Epithelial cell of esophagus (primary cell): ENCODE measurements at places on chromosomes 13 and 19.
A peak's percentile ranks its signal among the peaks of the same experiment; 100 is the strongest.

DNA sequence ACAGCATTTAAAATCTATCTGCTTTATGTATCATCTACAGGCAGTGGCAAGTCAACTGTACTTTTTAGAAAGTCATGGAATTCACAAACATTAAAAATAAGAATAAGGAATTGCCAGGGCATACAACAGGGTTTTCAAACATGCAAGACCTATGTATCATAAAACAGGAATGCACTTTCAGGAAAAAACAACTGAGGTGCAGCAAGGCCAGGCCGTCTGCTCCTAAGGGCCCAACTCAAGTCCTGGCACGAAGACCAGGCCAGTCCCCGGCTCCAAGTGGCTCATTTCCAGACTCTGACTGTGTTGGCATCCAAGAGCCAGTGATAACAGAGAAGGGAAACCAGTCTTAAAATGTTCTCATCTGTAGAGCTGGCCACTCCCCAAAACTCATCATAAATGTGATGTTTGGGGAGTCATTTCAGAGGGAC, 7.1 kb downstream of the RFX2 start:
- peak; percentile 100 for DNase-seq

- no peak for DNase-seq
Observed at GRCh38 chr19:47652285-47652684, 43.4 kb downstream of the BICRA start.

GRCh38 chr19:17522988-17523872, 11.8 kb downstream of the PGLS start:
- no peak for DNase-seq

DNA sequence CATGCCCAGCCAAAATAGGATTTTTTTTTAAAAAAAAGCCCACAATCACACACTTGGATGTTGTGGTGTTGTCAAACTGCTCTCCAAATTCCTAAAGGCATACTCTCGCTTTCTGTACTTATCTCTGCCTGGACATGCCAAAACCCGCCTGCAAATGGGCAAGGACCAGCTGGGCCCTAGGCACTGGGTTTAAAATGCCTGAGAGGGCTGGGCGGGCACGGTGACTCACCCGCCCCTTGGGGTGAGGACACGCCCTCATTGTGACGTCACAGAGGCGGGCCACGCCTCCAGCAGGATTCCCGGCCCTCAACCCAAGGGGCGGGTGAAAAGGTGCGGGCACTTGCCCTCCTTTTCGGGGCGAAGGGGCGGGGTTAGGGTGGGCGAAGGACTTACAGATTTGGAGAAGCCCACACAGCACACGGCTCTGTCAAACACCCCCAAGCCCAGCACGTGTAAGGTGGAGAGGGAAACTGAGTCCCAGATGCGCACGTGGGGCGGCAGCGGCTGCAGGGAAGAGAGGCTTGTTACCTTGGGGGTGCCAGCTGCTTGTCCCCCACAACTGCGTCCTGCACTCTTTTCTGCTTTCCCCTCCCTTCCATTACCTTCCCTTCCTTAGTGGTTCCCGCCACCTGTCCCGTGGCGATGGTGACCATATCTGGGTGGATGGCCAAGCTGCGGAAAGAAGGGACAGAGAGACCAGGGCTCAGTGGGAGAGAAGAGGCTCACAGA, 6.6 kb downstream of the EML2 start:
- DNase-seq, result peak; percentile 99

- DNase-seq, result no peak
Observed at GRCh38 chr13:33945477-33945876, 127.5 kb downstream of the RFC3 start.

DNA sequence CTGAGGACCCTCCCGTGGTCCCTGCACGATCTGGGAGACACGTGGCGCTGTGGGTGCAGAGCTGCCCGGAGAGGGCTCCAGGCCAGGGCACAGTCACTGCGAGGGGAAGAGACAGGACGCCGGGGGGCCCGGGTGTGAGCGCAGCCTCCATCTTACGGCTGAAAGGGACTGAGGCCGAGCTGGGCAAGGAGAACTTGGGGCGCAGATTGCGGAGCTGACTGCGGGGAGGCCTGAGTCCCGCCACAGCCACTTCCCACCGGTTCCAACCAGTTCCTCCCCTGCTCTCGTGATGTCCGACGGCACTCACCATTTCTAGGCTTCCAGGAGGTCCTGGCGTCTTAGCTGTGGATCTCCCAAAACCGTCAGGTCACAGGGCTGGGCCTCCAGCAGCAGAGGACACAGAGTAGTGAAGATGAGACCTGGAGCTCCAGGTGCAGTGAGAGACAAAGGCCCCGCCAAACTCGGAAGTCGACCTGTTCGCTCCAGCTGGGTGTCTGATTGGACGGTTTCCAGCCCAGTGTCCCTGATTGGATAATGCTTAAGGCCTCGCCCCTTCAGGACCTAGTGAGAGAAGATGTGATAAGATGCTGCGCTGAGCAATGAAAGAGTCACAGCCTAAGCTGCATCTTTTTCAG, 4.8 kb upstream of the ZNF253 start:
- peak; percentile 2 for DNase-seq

DNA sequence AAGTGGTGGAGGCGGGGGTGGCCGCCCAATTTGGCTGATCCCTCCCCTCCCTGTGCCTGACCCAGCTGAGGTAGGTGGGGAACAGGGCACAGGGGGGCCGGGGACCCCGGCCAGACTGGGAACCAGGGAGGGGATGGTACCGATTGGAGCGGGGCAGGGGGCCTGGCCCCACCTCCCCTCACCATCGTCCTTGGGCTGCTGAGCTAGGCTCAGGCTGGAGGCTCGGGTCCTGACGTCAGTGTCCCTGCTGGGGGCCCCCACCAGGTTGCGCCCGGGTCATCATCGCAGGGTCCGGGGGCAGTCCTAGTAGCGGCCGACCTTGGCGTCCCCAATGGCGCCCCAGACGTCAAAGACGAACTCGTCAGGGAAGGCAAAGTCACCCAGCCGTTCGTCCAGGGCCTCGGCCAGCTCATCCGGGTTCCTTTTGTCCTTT, 3.0 kb upstream of the PTGER1 start:
- no peak for DNase-seq

DNA sequence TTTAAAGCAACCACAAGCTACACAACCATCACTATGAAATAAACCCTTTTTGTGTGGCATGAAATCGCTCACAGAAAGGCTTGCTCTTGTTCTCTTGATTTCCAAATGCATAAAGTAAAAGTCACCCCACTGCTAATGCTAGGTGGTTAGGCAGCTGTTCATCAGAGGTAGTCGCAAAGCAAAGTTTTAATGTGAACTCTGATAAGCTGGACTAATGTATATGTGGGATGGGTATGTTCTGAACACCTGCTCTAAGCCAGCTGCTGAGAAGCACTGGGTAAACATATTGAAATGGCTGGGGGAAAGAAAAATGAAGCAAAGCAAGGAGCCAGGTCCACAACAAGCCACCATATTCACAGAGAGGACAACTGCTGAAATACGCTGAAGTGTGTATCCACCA, 142.3 kb downstream of the KLF12 start:
- no peak for DNase-seq

GRCh38 chr13:97459215-97459777, 25.3 kb downstream of the RAP2A start:
- no peak for DNase-seq

- DNase-seq, result peak; percentile 83
Observed at GRCh38 chr19:10505583-10506229, 2.5 kb upstream of the KEAP1 start.

DNA sequence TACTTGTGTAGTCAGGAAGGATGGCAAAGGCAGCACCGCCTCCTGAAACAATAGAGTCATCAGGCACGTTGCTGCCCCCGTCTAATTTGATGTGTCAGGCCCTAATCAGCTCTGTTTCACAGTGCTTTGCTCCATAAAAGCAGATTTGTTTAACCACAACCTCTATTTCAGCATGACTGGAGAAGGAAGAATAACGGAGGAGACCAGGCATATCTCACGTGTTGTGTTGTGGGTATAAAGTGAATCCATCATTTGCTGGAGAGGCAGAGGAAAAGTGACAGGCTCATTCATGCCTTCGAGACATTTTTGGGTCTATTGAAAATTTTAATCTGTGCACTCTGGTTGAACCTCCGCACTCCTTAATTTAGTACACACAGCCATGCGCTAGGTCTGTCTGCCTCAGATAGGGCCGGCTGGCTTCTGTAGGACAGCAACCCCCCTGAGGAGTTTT, 940.4 kb upstream of the SLC10A2 start:
- peak; percentile 40 for DNase-seq

GRCh38 chr19:6362351-6362801, 1.0 kb downstream of the CLPP start:
- DNase-seq, result no peak

DNA sequence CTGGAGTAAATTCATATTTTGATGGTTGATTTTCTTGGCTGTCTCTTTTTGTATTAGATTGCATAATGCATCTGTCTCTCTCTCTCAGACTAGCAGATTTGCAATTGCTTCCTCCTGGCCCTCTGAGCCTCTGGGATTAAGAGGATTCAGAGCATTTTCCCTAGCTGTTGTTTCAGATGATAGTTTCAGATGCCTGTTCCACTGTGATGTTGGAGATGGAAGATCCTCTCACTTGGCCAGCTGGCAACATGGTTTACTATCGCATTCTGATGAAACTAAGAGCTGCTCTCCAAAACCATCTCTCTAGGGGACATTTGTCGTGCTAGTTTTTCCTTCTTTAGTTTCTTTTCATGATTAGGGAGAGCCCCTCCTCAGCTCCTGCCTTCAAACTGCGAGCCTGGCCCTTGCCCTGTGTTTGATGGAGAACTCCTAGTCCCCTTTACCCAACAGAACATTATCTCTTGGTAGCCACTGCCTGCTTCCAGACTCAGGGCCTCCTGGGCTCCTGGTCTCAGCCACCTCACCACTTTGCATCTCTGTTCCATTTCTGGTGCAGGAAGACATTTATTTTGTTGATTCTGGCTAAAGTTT, 244.6 kb downstream of the B3GLCT start:
- DNase-seq, result no peak

GRCh38 chr19:39407410-39407659, 688 bp downstream of the ZFP36 start:
- DNase-seq, result no peak

DNA sequence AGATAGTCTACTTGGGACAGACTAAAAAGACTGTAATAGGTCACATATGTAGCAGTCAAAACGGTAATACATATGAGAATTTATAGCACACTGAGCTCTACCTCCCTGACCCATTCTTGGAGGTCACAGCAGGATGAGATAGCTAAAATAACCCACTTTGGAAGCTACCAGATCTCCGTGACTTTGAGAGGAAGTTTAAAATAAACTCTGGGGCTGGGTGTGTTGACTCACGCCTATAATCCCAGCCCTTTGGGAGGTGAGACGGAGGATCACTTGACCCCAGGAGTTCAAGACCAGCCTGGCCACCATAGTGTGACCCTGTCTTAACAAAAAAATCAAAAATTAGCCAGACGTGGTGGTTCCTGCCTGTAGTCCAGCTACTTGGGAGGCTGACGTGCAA, 45.3 kb downstream of the DHRS12 start:
- no peak for DNase-seq

DNA sequence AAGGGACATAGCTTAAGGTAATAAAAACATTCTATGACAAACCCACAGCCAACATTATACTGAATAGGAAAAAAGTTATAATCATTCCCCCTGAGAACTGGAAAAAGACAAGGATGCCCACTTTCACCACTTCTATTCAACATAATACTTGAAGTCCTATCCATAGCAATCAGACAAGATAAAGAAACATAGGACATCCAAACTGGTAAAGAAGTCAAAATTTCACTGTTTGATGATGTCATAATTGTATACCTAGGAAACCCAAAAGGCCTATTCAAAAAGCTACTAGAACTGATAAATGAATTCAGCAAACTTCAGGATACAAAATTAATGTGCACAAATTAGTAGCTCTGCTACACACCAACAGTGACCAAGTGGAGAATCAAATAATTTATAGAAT, 1590.0 kb upstream of the PCDH20 start:
- no peak for DNase-seq

DNA sequence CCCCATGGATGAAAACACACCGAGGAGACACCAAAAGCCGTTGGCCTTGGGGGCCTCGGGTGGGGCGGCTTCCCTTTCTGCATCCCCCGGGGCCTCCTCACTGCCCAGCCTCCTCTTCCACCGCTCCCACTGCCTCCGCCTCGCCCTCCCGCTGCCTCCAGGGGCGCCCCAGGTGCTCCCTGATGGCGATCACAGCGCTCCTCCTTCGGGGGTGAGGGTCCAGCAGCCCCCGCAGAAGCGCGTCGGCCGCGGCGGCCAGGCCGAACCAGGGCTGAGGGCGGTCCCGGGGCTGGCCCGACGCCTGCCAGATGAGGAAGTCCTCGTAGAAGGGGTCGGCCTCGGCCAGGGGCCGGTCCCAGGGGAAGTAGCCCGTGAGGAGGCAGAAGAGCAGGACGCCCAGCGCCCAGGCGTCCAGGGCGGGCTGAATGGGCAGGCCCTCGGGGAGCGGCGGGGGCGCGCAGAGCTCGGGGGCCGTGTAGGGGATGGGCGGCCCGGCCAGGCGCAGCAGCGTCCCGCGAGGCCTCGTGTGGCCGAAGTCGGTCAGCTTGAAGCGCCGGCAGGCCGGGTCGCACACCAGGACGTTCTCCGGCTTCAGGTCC, 7.2 kb downstream of the SBK2 start:
- no peak for DNase-seq

GRCh38 chr13:78102121-78102677, 183.6 kb upstream of the EDNRB start:
- peak; percentile 28 for DNase-seq

GRCh38 chr13:35474496-35475211, 1.8 kb downstream of the MAB21L1 start:
- DNase-seq, result no peak
